ENCODE measurements at places on chromosomes 6 and 20.
A peak's percentile ranks its signal among the peaks of the same experiment; 100 is the strongest.

DNA sequence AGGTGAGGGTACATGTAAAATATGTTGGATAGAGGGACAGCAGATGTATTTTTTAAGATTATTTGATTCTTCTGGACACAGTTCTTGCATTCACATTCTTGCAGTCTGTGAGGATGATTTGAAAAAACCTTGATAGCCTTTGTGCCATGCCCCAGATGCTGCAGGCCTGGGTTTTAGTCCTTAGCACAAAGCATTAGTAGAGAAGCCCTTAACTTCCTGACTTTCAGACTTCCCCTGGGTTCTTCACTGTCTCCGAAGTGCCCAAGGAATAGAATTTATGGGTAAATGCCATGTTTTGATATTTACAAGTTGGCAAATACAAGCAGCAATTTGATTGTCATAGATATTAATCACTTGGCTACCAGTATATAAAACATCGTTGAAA lies 67.6 kb upstream of the SUPT3H start:
- no peaks in the 10 kb centered on the region for H3K36me3 ChIP-seq
- H3K4me3 ChIP-seq: no peak overlapping the region
- DNase-seq: no peak

- peaks cover 24% of the 10 kb centered on the region for H3K4me1 ChIP-seq
- DNase-seq: no peak
- H3K4me3 ChIP-seq: no peak overlapping the region
- peaks cover 2% of the 10 kb centered on the region for H3K36me3 ChIP-seq
- no peak overlapping the region for H3K27ac ChIP-seq
Observed at GRCh38 chr20:50541606-50542041, 31.4 kb downstream of the PTPN1 start.

GRCh38 chr6:144582939-144583613 lies 297.9 kb downstream of the UTRN start:
- no peak overlapping the region for H3K27ac ChIP-seq
- peaks cover 25% of the 10 kb centered on the region for H3K4me1 ChIP-seq
- no peaks in the 10 kb centered on the region for H3K27me3 ChIP-seq
- peak overlapping the region; percentile 40 for H3K4me3 ChIP-seq
- peaks cover 17% of the 10 kb centered on the region for H3K36me3 ChIP-seq

GRCh38 chr20:15144916-15145315 lies 807.5 kb upstream of the FLRT3 start:
- H3K27me3 ChIP-seq: no peaks in the 10 kb centered on the region
- no peak for DNase-seq
- H3K27ac ChIP-seq: no peak overlapping the region
- H3K4me3 ChIP-seq: no peak overlapping the region
- H3K4me1 ChIP-seq: peaks cover 21% of the 10 kb centered on the region
- H3K36me3 ChIP-seq: peaks cover 4% of the 10 kb centered on the region

- no peak for DNase-seq
- H3K27me3 ChIP-seq: no peaks in the 10 kb centered on the region
Observed at GRCh38 chr6:161226009-161226964, 47.6 kb downstream of the AGPAT4 start.

- no peaks in the 10 kb centered on the region for H3K27me3 ChIP-seq
- H3K4me3 ChIP-seq: peak overlapping the region; percentile 4
- peaks cover 24% of the 10 kb centered on the region for H3K36me3 ChIP-seq
- peaks cover 29% of the 10 kb centered on the region for H3K4me1 ChIP-seq
- DNase-seq: no peak
- peak overlapping the region; percentile 70 for H3K27ac ChIP-seq
Observed at GRCh38 chr20:20003031-20003954, 13.9 kb upstream of the NAA20 start.

GRCh38 chr6:22958677-22959076 lies 389.3 kb downstream of the HDGFL1 start:
- H3K27me3 ChIP-seq: no peaks in the 10 kb centered on the region
- H3K4me1 ChIP-seq: peaks cover 69% of the 10 kb centered on the region
- no peak overlapping the region for H3K4me3 ChIP-seq
- peaks cover 6% of the 10 kb centered on the region for H3K36me3 ChIP-seq

- H3K4me1 ChIP-seq: peaks cover 39% of the 10 kb centered on the region
- H3K4me3 ChIP-seq: peak overlapping the region; percentile 75
- H3K27me3 ChIP-seq: peaks cover 19% of the 10 kb centered on the region
- no peak for DNase-seq
- peak overlapping the region; percentile 61 for H3K27ac ChIP-seq
- peaks cover 9% of the 10 kb centered on the region for H3K36me3 ChIP-seq
Observed at GRCh38 chr20:63978319-63979228, 868 bp downstream of the SAMD10 start.

GRCh38 chr20:16608277-16608650 lies 35.0 kb upstream of the KIF16B start:
- H3K36me3 ChIP-seq: no peaks in the 10 kb centered on the region
- DNase-seq: no peak
- no peak overlapping the region for H3K27ac ChIP-seq
- H3K4me1 ChIP-seq: peaks cover 16% of the 10 kb centered on the region
- H3K4me3 ChIP-seq: no peak overlapping the region
- H3K27me3 ChIP-seq: no peaks in the 10 kb centered on the region

DNA sequence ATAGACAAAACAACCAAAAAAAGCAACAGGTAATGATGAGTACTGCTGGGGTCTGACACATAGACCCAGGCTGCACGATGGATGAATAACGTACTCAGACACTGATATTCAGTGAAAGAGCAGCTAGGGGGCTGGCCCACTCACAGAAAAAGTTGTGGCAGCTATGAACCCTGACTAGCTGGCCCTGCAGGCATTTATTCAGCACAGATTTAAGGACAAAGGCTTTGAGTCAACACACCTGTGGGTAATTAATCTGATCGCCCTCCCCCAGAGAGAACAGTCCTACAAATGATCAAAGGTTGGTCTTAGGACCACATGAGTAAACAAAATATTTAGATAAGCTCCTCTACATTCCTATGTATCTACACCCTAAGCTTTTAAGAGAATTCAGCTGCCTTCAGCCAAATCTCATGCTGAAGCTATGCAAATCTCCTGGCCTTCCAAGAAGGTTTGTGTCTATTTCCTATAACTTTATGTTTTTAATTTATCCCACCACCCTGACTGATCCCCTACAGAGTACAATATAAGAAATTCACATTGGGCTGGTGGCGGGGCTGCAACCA lies 81.7 kb upstream of the NXT1 start:
- no peaks in the 10 kb centered on the region for H3K4me1 ChIP-seq
- H3K4me3 ChIP-seq: no peak overlapping the region
- no peaks in the 10 kb centered on the region for H3K27me3 ChIP-seq

DNA sequence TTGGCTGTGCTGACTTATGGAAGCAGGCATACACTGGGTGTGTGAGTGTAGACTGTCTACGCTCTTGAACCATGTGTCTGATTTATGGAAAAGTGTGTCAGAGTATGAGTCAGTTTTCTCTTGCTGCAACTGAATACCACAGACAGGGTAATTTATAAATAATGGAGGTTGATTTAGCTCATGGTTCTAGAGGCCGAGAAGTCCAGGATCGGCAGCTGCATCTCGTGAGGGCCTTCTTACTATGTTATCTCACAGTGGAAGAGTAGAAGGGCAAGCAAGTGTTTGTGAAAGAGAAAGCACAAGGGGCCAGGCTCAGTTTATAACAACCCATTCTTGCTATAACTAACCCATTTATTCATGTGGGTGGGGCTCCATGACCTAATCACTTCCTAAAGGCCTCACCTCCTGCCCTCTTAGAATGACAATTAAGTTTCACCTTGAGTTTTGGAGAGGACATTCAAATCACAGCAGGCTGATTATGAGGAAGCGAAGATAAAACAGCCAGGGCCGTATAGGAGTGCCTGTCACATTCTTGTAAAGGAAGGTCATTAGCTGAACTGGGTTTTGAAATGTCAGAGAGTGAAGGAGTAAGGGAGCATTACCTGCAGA lies 6.7 kb downstream of the GPR31 start:
- no peaks in the 10 kb centered on the region for H3K36me3 ChIP-seq
- no peak overlapping the region for H3K27ac ChIP-seq
- no peak overlapping the region for H3K4me3 ChIP-seq
- H3K4me1 ChIP-seq: peaks cover 24% of the 10 kb centered on the region
- peaks cover 76% of the 10 kb centered on the region for H3K27me3 ChIP-seq

DNA sequence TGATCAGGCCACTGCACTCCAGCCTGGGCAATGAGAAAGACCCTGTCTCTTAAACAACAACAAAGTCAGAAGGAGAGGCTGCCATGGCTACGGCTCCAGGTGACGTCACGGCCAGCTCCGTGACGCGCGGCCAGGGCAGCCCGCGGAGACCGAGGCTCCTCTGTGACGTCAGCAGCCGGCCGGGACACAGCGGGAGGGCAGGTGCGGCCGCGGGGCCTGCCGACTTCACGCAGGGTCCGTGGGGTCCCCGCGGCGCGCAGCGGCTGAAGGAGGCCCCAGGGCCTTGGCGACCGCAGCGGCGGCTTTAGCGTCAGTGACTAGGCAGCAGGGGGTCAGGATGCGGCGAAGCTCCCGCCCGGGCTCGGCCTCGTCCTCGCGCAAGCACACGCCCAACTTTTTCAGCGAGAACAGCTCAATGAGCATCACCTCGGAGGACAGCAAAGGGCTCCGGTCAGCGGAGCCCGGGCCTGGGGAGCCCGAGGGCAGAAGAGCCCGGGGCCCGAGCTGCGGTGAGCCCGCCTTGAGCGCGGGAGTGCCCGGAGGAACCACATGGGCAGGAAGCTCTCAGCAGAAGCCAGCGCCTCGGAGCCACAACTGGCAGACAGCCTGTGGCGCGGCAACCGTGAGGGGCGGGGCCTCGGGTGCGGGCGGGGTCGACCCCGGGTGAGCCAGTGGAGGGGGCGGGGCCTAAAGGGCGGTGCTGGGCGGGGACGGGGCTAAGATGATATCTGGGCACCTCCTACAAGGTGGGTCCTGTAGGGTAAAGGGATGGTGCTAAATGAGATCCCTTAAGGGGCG lies at the start of gene SPAG4:
Gene SPAG4 (plus strand): TSS at position 163 of the 798 bp plus-strand sequence. CDS start 175 bp downstream, at position 338.
- H3K27me3 ChIP-seq: peaks cover 10% of the 10 kb centered on the region
- peak within 1 kb of the TSS; percentile 92 for H3K27ac ChIP-seq
- DNase-seq: peak; percentile 96
- peaks cover 23% of the 10 kb centered on the region for H3K4me1 ChIP-seq
- no peaks in the 10 kb centered on the region for H3K36me3 ChIP-seq
- H3K4me3 ChIP-seq: peak within 1 kb of the TSS; percentile 76

DNA sequence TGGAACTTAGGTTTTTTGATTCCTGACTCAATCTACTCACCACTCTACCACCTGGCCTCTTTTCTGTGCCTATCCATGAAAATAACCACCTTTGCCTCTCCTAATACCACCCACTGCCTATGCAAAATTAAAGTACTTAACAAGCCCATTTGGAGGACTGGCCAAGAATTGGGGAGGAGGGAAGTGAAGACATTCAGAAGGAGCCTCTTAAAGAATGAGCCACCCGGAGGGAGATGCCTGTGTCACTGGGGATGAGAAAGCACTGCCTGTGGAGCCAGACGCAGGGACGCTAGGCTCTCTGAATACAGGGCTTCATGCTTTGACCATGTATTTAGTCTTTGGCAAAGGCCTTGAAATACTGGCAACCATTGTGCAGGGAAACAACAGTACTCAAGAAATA lies 40.0 kb upstream of the MRPS10 start:
- no peaks in the 10 kb centered on the region for H3K27me3 ChIP-seq
- no peak overlapping the region for H3K27ac ChIP-seq
- no peak overlapping the region for H3K4me3 ChIP-seq
- H3K4me1 ChIP-seq: peaks cover 14% of the 10 kb centered on the region

GRCh38 chr20:32362901-32363364 lies 4.8 kb downstream of the ASXL1 start:
- H3K4me1 ChIP-seq: peaks cover 64% of the 10 kb centered on the region
- peak overlapping the region; percentile 46 for H3K4me3 ChIP-seq
- DNase-seq: no peak
- peak overlapping the region; percentile 95 for H3K27ac ChIP-seq

DNA sequence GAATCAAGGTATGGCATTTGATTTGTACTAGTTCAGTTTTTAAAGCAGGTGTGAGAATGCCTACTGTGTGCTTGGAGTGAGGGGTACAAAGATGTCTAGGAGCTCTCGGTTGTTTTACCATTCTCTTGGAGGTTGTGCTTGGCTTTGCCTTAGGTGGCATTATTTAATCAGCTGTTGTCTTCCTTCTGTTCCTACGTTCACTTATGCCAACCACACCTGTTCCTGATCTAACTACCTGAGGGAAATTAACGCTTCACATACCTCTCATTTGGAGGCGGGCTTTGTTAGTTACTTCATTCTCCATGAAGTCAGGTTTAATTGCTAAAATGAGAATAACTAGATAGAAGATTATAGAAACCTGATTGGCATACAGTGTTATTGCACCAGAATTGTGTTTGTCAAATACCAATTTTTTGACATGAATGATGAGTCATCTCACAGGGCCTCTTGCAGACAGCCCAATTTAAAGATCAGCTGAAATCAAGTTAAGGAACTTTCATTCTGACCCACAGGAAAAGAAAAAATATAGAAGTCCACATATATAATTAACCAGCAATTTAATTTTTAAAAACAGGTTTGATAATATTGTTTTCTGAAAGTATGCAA lies 24.8 kb upstream of the PBOV1 start:
- H3K27me3 ChIP-seq: no peaks in the 10 kb centered on the region
- H3K36me3 ChIP-seq: no peaks in the 10 kb centered on the region
- no peak for DNase-seq
- no peaks in the 10 kb centered on the region for H3K4me1 ChIP-seq
- H3K4me3 ChIP-seq: no peak overlapping the region

DNA sequence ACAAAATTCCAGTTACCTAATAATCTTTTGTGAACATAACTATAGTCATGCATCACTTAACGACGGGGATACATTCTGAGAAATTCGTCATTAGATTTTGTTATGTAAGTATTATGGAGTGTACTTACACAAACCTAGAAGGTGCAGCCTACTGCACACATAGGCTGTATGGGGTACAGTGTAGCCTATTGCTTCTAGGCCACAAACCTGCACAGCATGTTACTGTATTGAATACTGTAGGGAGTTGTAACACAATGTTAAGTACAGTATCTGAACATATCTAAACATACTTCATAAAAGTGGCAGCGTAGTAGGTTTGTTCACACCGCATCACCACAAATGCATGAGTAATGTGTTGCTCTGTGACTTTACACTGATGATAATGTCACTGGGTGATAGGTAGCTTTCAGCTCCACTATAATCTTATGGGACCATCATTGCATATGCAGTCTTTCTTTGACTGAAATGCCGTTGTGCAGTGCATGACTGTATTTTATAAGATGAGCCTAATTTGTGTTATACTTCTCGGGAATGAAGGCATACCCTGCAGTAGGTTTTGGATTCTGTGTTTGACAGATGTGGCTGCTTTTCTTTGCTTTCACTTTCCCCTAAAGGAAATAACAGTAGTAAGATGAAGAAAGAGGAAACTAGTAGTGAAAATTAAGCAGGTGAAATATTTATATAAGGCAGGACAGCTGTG lies 365.6 kb downstream of the FARS2 start:
- no peak for DNase-seq
- no peak overlapping the region for H3K4me3 ChIP-seq
- H3K27ac ChIP-seq: no peak overlapping the region
- no peaks in the 10 kb centered on the region for H3K27me3 ChIP-seq
- H3K36me3 ChIP-seq: peaks cover 2% of the 10 kb centered on the region
- no peaks in the 10 kb centered on the region for H3K4me1 ChIP-seq
